A172 (cell line): ENCODE measurements at places on chromosomes 11 and 22. TPM values are rescaled to one million over a fixed set of nuclear protein-coding genes. Genes with fewer than 3 reads are reported as not detected.

DNA sequence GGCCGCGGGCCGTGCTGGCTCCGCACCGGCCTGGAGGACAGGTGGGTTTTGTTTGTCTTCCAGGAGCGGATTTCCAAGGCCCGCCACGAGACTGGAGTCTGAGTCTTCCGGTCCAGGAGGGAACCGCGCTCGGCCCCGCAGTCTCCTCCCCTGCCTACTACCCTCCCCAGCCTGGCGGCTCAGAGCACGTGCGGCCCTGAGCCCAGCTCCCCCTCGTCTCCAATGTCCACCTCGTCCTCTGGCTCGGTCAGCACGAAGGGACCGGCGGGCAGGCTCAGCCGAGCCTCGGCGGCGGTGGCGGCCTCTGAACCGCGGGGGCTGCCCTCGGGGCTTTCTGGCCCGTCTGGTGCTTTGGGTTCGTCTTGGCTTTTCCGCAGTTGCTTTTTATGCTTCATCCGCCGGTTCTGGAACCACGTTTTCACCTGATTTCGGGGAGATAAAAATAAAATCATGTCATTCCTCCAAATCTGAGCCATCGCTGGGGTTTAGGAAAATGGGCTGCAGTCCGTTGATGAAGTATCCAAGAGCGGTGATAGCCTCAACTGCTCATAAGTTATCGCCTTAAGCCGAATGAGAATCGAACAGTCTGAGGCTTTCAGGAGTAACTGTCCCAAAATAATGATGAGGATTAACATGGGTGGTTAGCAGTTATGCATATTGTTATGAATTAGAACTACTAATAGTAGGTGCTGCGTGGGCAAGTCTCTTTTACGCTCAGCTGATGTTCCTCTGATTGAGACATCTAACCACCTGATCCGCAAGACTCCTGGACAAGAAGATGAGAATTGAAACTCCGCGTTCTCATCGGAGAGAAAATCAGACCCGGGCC lies 4.0 kb downstream of the BSX start:
- no peak for DNase-seq

DNA sequence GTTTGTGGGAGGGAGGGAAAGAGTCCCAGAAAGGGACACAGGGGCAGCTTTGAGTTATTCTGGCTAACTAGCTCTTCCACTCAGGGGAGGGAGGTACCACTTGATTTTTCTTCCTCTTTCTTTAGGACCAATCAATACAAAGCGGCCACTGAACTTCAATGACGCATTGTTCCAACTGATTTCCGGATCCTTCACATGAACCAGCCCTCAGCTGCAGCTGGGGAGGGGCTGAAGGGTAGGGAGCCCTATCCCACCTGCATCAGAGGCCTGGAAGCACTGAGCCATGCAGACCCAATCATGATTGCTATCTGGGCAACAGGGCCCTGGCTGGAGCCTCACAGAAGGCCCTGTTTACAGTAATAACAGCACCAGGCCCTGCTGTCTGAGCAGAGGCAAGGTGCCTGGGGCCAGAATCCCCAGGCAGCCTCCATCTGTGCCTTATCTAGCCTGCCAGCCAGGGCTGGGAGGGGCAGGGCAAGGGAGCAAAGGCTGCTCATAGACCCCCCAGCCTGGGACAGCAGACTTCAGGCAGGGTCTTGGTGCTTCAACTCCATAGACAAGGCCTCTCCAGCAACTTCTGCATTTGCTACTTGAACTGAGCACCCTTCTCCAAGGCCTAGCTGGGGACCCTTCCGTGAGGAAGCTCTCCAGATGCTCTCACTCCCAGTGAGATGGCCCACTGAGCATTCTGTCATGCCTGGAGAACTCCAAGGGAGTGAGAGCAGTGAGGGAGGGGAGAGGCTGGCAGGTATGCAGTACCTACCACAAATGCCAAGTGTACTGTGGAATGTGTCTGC lies 22.5 kb downstream of the CLPB start:
- DNase-seq, result no peak

DNA sequence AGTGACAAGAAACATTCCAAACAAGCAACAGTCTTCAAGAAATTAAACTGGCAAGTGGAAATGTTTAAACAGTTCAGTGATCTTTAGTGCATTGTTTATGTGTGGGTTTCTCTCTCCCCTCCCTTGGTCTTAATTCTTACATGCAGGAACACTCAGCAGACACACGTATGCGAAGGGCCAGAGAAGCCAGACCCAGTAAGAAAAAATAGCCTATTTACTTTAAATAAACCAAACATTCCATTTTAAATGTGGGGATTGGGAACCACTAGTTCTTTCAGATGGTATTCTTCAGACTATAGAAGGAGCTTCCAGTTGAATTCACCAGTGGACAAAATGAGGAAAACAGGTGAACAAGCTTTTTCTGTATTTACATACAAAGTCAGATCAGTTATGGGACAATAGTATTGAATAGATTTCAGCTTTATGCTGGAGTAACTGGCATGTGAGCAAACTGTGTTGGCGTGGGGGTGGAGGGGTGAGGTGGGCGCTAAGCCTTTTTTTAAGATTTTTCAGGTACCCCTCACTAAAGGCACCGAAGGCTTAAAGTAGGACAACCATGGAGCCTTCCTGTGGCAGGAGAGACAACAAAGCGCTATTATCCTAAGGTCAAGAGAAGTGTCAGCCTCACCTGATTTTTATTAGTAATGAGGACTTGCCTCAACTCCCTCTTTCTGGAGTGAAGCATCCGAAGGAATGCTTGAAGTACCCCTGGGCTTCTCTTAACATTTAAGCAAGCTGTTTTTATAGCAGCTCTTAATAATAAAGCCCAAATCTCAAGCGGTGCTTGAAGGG lies 6.0 kb downstream of the MALAT1 start:
- DNase-seq, result peak; percentile 51

- no peak for DNase-seq
Observed at GRCh38 chr11:27312110-27312509, 50.9 kb downstream of the CCDC34 start.

Gene MS4A6E
- total RNA-seq, result not detected in 2 replicates
